ENCODE measurements at places on chromosomes 1 and 21.

GRCh38 chr1:228048120-228048519 is 34.4 kb upstream of the ARF1 start:
- DNase-seq: no peak

GRCh38 chr1:183096894-183097293 is 73.7 kb downstream of the LAMC1 start:
- no peak for DNase-seq

DNA sequence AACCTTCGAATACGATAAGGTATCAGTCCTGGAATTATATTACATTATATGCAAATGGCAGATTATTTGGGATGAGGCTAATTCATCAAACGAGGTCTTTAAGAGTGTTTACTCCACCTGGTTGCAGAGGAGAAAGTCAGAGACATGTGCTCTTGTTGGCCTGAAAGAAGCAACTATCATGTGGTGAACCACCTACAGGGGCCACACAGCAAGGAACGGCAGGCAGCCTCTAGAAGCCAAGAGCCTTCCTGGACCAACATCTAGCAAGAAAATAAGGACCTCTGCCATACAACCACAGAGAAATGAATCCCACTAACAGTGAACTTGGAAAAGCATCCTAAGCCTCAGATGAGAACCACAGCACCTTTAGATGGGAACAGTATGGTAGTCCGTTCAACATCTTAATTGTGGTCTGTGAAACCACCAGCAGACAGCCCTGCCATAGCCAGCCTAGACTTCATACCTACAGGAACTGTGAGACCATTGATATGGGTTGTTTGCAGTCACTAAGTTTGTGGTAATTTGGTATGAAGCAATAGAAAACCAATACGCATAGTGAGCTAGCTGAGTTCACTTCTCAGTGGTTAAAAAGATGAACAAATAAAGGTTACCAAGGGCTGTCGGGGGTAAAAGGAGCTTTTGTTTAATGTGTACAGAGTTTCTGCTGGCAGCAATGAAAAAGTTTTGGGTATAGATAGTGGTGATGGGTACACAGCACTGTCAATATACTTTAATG is 345.7 kb upstream of the RUNX1 start:
- no peak for DNase-seq

GRCh38 chr1:53769780-53770179 is 30.8 kb upstream of the GLIS1 start:
- DNase-seq: no peak

DNA sequence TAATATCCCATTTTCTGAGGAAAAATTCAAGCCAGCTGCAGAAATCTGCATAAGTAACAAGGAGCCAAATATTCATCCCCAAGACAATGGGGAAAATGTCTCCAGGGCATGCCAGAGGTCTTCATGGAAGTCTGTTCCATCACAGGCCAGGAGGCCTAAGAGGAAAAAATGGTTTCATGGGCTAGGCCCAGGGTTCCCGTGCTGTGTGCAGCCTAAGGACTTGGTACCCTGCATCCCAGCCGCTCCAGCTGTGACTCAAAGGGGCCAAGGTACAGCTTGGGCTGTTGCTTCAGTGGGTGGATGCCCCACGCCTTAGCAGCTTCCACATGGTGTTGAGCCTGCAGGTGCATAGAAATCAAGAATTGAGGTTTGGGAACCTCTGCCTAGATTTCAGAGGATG is 173.5 kb downstream of the LMX1A start:
- no peak for DNase-seq

GRCh38 chr1:91751275-91751674 is 134.7 kb downstream of the TGFBR3 start:
- no peak for DNase-seq

DNA sequence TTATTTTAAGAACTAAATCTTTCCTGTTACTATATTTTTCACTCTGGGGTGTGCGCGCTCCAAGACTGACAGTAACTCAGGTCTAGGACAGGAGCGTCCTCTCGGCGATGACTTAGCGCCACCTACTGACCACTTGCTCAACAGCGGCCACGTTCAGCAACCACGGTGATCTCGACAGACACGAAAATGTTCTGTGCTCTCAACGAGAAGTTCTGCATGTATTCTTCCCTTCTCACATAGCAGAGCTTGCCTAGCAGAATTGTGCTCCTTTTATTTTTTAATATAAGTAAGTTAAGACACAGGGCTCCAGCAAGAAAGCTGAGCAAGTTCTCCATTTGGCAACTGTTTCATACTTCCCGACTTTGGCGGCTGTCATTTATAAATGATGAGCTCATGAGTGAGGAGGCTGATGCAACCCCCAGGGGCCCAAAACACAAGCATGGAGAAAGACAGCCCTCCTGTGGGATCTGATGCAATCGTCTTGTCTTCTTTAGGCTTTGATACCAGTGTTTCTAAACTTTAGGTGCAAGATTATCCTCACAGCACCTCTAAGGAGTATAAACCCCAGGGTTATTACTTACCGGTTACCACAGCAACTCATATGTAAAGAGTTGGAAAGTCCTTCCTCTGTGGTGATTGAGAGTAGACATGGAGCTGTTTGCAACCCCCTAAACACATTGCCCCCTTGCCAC is 92.6 kb downstream of the HHIPL2 start:
- DNase-seq: peak; percentile 61

DNA sequence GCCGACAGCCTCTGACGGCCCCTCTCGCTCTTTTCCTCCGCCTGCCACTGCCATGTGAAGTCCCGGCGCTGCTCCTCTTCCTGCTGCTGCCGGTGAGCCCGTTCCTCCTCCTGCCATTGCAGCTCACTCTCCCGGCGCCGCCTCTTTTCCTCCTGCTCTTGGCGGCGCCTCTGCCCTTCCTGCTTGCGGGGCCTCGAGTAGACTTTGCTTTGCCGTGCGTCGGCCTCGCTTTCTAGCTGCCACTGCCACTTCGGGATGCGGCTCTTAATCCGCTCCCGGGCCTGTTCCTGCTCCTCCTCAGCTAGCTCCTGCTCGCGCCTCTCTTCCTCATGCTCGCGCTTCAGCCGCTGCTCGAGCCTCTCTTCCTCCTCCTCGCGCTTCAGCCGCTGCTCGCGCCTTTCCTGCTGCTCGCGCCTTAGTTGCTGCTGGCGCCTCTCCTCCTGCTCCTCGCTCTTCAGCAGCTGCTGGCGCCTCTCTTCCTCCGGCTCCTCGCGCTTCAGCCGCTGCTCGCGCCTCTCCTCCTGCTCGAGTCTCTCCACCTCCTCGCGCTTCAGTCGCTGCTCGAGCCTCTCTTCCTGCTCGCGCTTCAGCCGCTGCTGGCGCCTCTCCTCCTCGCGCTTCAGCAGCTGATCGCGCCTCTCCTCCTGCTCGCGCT is 4.3 kb downstream of the TCHH start:
- DNase-seq: no peak

DNA sequence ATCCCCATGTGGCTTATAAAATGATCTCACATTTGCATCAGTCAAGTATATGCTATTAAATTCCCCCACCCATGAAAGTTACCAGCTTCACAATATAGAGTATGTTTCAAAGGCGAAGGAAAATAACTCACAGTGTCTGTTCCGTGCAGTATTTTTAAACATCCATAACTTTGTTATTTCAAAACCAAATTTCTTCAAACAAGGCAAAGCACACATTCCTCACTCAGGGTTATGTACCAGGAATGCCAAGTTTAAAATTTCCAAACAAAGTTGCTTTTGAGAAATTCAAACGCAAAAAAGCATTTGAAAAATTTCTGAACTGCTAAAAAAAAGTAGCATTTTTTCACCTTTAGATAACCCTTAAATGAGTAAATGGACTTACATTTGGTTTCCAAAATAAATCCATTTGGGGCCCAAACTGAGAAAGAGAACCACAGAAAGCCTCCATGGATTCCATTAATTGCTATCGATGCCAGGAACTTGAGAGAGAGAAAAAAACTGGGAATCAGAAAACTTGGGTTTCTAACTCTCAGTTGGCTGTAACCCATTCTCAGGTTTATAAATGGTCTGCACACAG is 149.5 kb downstream of the SLC30A10 start:
- DNase-seq: no peak

DNA sequence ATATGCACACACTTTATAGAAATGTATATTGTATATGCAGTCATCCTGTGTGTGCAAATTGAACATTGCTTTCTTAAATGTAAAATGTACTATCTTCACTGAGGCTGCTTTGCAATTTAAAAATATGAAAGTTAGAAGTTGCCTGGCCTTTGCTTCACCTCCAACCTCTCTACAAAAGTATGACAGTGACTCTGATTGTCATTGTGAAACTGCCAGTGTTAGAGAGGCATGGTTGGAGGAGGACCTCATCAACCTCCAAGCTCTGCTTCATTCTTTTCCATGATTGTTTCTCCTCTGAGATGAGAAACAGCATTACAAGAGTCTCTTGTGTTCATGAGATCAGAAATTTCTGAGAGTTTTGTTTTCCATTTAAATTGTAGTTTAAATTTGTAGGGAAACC is 185.5 kb downstream of the ZC3H11B start:
- no peak for DNase-seq

DNA sequence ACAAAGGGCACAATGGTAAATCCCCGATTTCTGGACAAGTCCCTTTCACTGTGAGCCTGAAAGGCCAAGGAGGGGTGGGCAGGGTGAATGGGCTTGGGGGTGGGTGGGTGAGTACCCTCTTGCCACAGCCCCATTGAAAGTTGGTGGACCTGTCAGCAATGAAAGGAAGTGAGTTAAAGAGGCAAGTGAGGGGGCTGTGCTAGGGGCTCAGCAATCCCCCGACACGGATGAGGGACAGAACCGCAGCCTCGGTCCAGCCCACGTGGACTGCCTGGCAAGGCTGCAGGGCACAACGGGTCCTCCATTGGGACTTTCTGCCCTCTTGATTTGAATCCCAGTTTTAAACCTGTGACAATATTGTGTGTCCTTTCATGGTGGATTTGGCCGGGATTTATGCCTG is 255.3 kb downstream of the FOXD2 start:
- no peak for DNase-seq

DNA sequence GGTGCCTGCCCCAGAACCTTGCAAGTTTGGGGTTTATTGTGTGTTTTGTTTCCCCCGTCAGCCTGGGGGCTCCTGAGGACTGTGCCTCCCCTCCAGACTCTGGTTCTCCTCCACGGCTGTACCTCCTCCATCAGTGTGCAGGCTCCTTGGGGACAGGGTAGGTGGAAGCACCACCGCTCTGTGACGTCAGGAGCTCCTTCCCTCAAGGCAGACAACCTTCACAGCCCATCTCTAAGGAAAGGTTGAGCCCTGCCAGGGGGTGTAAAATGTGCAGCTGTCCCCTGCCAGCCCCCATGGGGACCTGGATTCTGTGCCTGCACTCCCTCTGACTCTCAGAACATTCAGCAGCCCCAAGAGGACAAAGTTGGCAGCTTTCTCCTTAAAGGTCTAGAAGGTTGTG is 465 bp upstream of the HSPB7 start:
- DNase-seq: no peak

DNA sequence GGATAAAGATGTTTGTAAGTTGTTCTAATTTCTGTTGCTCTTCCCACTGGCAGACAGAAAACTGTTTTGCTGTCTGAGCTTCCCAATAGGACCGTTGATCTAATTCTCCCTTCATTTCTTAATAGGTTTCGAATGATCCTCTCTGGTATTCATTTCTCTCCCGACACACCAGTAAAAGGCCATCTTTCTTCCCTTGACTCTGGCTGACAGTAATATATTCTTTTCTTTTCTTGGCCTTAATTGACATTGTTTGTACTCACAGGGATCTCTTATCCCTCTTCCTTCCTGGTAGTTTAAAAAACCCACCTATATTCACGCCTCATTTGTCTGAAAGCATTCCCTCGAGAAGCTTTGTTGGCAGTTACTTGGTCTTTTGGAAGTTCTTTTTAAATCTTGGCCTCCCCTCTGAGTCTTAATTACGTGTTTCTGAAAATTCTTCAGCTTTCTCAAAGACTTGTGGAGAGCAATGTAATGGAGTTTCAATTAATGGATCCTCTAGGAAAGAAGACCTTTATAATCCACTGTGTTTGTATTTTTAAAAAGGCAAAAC is 40.3 kb downstream of the MAP10 start:
- no peak for DNase-seq

GRCh38 chr1:173937062-173937461 is 19.9 kb upstream of the SERPINC1 start:
- DNase-seq: no peak

- no peak for DNase-seq
These were observed 383.0 kb upstream of the PTBP2 start for GRCh38 chr1:96338622-96339021.

DNA sequence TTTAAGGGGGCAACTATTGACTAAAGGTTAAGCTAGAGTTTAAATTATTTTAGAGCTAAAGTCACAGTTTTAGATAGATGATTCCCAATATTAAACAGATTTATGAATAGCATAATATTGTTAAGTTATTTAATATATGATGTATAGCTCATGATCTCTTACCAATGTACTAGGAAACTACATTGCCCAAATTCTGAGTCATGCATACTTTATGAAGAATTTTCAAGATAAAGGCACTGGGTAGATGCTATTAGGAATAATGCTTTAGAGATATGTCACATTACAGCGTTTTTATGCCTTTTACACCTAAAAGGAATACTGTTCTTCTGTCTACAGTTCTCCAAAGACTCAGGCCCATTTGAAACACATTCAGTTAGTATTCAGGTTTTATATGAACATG is 215.1 kb downstream of the NCAM2 start:
- DNase-seq: no peak

GRCh38 chr1:68782890-68783289 is 286.0 kb upstream of the DEPDC1 start:
- DNase-seq: no peak

- no peak for DNase-seq
These were observed 647.4 kb downstream of the USP25 start for GRCh38 chr21:16377120-16377658.

- DNase-seq: no peak
These were observed 661.8 kb downstream of the MATN1 start for GRCh38 chr1:30061292-30062220.

DNA sequence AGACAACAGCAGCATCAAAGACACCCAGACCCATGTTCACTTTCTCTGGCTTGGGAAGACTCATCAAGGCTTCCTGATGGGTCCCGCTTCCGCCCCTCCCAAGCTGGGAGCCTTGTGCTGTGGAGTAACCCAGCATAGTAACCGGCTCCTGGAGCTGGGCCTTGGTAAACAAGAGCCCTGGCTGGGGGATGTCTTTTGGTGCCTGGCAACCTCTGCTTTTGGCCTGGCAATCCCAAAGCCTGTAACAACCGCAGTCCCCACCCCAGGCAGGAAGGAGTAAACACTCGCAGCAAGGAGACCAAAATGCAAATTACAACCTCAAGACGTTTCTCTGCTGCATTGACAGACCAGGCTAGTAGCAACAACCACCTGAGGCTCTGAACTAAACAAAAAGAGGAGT is 16.9 kb upstream of the THRAP3 start:
- DNase-seq: no peak

Measured in stimulated activated CD4-positive, alpha-beta T cell treated with anti-CD3 and anti-CD28 coated beads, Interleukin-12 subunit alpha, Interleukin-12 subunit beta, amount 100 ng/mL, for 24 hours (primary cell).